ENCODE measurements at places on chromosomes 1 and 21.

DNA sequence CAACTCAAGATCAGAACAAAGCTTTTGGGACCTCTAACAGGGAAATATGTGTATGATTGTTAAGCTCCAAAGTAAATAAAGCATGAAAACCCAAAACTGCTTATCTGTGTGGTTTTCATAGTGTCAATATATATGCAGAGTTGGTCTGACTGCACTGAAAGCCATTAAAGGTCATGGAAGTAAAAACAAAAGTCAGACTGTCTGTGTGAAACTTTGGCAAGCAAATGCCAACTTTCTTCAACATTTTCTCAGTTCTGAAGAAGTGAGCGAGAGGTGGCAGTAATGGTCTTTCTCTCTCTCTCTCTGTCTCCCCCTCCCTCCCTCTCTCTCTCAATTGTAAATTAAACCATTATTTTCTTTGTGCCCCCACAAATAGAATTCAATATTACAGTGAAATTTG lies 100.1 kb upstream of the S1PR1 start:
- no peak for DNase-seq

GRCh38 chr1:153749408-153750005 lies 21.7 kb downstream of the INTS3 start:
- DNase-seq = peak; percentile 88

DNA sequence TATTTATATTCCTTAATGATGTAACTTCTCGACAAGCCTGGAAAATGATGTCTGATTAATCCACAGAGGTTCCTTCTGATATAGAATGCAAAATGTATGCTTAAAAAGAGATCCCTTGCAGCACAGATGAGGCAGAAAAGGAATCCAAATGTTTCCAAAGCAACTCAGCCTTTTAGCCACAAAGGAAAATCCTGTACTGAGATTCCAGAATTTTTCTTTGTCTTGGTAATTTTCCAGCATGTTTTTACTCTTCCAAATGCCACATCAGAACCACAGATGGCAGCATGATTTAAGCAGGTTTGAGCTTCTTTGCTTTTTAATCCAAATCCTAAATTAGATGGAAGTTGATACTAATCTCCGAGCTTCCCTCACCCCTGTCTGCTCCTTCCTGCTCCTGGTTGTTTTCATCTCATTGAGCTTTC lies 176.4 kb upstream of the PALMD start:
- DNase-seq = no peak

DNA sequence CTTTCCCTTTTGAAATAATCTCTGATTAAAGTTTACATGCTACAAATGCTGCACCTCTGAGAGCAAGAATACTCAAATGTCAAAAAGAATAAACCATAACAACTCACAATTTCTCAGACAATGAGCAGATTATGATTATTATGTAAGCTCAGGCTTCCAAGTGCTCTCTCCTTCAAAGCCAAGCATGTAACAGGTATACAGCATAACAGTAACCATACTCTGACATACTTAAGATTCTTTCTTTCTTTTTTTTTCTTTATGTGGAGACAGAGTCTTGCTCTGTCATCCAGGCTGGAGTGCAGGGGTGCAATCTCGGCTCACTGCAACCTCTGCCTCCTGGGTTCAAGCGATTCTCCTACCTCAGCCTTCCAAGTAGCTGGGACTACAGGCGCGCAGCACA lies 155.4 kb downstream of the EIF4G3 start:
- DNase-seq = no peak

DNA sequence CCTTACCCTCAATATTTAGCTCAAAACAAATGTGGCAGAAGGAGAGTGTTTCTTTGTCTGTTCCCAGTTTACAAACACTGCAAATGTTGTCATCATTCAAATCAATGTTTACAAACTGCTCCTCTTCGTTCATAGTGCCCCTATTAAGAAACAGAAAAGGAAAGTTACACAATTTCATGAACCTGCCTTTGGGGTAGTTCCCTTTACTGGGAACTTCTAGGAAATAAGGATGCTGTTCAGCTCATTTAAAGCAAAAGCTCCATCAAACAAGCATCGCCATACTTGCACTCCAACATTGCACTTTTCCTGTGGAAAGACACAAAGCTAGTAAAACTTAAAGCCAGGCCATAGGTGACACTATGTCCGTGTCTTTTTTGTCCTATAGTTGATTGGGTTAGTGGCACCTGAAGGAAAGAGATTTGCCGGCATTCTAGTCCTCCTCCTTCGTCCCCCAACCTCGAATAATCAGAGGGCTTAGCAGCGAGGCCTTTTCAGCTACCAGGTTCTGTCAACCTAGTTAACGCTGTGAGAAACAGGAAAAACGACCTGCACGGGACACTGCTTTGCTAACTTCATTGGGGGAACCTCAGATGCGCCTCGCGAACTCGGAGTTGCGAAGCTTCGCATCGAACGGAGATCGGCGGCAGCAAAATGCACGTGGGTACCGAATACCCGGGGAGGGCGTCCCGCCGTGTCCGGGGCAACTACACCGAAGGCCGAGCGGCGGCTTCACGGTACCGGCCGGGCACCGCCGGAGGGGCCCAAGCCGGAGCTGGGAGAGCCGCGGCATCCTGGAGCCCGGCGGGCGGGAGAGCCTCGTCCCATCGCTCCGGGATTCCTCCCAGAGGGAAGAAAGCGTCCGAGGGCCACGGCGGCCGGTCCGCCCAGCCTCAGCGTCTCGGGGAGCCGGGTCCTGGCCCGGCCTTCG lies 706 bp downstream of the C21orf91 start:
- DNase-seq = peak; percentile 55
